NCI-H510A treated with DMSO at 0.1 percent for 48 hours (cell line): ENCODE measurements at places on chromosomes 2 and 18.
A peak's percentile ranks its signal among the peaks of the same experiment; 100 is the strongest.

DNA sequence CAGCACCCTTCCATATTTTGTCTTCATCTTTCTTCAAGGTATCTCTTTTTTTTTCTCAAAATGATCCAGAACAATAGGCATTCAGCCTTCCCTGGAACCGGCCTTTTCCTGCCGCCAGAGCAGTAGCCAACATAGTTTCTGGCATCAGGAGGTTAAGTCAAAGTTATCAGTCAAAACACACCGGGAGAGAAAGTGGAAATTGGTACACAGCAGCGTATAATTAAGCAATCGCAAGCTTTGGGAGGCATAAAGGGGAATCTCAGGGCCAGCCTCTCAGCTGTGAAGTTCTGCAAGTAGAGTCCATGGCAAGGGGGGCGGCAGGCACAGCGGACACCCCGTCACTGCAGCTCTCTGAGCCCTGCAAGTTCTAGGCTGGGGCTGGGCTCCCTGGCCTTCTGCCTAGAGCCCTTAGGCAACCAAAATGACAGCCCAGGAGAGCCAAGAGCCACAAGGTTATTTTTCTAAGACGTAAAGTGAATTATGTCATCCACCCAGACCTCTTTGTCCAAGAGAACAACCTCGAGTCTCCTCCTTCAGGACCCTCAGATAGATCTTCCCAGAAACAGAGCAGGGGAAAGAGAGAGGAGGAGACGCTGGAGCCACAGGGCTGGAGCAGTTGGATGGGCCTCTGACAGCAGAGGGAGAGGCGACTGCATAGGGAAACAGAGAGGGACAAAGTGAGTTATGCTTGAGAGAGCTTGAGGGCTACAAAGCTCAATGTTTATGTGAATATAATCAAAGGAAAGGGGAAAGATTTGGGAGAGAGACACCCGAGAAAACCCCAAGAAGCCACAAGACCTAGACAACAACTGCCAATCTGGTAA, 114.7 kb downstream of the BCL2L11 start:
- no peak for DNase-seq

GRCh38 chr2:72205504-72205881, 57.8 kb upstream of the CYP26B1 start:
- DNase-seq, result no peak

DNA sequence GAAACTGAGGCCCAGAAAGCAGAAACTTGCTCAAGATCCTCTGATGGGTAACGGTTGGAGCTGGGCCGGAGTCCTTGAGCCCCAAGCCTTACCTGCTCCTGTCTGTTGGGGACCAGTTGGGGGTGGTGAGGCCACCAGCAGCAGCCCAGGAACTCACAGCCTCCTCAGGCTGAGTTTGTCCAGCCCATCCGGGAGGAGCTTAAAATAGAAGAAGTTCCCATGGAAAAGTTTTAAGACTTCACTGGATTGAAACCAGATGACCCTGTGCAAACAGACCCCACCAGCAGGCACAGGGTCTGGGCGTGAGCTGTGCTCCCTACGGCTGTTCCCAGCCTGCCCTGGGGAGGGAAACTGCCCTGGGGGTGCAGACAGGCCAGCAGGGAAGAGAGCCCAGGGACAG, 40.6 kb upstream of the FOSL2 start:
- DNase-seq, result no peak

DNA sequence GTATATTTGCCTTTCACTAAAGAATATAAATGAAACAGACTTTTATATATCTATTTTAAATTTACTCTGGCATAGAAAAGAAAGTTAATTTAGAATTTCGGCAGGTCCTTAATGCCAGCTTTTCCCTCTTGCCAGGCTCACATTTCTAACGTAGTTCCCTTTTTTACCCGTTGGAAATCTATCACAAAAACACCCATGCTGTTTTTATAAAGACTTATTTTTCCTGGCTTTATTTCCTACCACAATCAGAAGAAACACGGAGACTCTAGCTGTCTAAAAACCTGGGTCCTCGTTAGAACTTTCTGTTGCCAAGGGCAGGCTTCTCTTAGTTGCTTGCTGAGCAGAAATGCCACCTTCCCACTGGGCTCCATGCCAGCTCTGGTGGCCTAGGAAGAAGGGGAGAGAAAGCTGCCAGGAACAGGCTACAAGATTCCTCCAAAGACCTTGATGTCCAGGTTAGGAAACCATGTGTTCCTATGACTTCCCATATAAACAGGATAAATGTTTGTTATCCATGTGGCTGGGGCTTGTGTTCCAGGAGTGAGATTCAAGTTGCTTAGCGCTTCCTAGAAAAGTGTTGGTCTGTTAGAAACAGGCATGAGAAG, 17.8 kb upstream of the TMEM18 start:
- no peak for DNase-seq

- no peak for DNase-seq
Observed at GRCh38 chr18:4248686-4249085, 206.4 kb downstream of the DLGAP1 start.

- no peak for DNase-seq
Observed at GRCh38 chr2:214946949-214947348, 137.5 kb upstream of the BARD1 start.

DNA sequence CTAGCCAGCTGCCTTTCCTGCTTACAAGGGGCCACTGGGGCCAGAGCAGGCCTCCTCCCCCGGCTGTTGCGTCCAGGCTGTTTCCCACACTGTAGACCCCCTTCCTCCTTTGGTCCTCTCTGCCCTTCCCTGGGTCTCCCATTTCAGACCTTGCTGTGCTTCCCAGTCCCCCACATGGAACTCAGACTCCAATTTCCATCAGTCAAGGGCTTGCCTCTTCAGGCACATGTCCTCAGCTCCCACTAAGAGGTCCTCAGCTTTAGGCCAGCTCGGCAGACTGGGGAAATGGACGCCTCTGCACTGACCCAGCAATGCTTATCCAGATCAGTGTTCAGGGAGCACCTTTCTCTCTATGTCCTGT, 98.0 kb upstream of the BZW1 start:
- DNase-seq, result no peak

- no peak for DNase-seq
Observed at GRCh38 chr2:162197069-162197825, 45.2 kb upstream of the GCG start.

- no peak for DNase-seq
Observed at GRCh38 chr2:128490881-128491691, 172.4 kb upstream of the HS6ST1 start.

DNA sequence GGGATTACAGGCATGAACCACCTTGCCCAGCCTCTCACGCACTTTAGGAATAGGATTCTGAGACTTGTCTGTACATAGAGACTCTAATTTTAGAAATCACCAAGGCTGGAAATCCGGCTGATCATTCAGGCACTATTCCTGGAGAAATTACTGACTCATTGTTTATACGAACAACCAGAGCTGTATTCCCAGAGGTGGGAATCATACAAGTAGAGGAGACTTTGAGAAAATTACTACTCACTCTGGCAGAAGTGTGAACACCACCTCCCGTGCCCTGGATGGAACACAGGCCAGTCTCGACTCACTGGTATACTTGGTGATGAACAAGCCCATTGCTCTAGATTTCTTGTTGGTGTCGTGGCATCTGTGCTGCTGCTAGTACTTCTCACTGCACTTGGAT, 5.8 kb upstream of the ADNP2 start:
- no peak for DNase-seq

GRCh38 chr2:19504400-19505198, 146.2 kb upstream of the OSR1 start:
- peak; percentile 61 for DNase-seq

- DNase-seq, result no peak
Observed at GRCh38 chr2:138335036-138335435, 166.5 kb upstream of the SPOPL start.

DNA sequence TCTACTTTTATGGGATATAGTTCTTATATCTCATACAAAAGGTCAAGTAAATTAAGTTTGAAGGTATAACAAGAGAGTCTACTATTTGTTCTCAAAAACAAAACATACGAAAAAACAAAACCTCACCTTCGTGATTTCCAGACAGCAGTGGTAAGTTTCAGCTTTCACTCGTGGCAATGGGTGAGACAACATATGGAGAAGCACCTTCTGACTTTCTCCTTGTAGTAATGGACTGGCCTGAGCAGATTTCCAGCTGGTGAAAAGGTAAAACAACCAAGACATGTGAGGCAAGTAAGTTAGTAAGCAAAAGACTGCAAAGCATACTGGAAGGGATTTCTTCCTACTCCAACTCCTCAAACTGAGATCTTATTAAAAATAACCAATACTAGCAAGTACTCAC, 39.6 kb downstream of the RTTN start:
- no peak for DNase-seq

GRCh38 chr2:46263347-46263746, 33.9 kb upstream of the EPAS1 start:
- DNase-seq, result no peak

- DNase-seq, result no peak
Observed at GRCh38 chr2:164458792-164459191, 162.5 kb downstream of the GRB14 start.

GRCh38 chr2:21039979-21040467, 3.9 kb downstream of the APOB start:
- no peak for DNase-seq

DNA sequence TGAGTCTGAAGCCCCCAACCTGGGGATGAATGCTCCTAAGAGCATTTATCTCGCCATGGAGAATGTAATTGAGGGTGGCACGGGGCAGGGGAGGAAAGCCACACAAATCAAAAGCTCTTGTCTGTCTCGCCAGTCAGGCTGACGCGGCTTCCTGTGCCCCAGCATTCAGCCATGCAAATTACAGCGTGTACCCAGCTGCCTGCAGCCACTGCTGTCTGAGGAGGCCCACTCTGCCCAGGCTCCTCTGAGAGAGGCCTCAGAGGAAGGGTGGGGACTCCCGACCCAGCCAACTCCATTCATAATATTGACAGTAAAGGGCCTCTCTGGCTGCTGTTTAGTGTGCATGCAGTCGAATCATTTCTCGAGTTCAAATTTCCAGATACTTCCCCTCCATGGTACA, 22.0 kb downstream of the SMAD7 start:
- peak; percentile 59 for DNase-seq
